Psoas muscle (tissue), 8 donors: ENCODE measurements at places on chromosomes 3 and 15. TPM values are rescaled to one million over a fixed set of nuclear protein-coding genes. Genes with fewer than 3 reads are reported as not detected.

Gene NLGN1
- 1.0 TPM for total RNA-seq

Gene CRABP1
- total RNA-seq, result not detected

Gene CHP1
- total RNA-seq, result 194 TPM

- DNase-seq, result no peak
Measured at GRCh38 chr3:99872923-99873254, 55.2 kb downstream of the CMSS1 start.

DNA sequence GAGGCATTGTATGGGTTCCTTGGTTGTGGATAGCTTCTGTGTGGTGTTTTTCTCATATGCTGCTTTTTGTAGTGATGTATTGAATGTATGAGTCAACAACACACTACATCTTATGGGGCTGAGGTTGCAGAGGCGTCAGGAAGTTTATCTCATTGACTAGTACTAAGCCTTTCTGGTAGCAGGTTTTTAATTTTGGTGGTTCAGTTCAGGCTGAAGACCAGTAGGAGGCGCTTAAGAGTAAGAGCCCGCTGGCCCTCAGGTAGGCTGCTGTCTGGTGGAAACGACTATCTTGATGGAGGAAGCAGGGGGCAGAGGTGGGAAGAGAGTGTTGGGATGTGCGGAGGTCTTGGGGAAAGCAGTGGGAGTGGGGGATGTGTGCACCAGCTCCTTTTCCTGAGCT, 62.4 kb downstream of the RTP4 start:
- no peak for DNase-seq

DNA sequence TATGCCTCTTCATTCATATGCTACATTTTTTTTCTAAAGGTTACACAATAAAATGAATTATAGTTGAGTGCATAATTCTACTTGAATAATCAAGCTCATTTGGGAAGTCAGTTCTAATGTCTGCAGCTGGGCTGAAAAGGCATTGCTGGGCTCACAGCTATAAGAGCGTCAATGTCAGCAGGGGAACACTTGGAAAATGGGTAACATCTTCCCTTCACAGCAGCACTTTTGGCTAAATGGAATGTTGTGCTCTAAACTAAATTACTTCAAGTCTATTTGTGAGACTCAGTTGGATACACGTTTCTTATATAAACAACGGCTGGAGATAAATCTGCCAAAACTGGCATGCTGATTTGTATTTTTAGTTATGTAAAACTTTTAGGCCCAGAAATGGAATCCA, 357.8 kb downstream of the TBL1XR1 start:
- DNase-seq, result no peak

DNA sequence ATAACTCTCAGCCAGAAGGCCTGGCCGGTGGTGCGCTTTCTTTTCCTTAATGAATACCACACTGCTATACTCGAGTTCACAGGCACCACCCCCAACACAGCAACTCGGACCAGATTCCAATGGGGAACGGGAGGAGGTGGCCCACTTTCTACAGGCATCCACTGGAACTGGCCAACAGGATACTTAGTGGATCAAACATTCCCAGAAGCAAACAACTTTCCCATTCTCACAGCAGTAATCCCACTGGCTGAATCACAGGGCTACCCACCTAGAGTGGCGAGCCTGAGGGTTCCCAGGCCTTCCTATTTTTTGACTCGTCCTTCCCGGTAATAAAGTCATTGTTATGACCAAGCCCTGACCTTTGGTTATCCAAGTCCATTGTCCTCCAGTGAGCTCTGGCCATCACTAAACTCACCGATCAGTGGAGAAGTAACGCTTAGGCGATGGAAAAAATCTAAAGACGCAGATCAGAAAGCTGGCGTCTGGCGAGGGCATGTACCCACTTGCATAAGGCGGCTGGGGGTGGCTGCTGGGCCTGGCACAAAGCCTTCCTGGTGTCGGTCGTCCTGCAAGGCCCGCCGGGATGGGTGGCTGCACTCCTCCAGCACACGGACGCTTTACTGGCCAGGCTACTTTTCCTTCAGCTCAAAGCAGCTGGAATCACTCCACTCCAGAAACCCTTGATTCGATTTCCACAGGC, 1.2 kb downstream of the EOGT start:
- DNase-seq, result peak; percentile 56

DNA sequence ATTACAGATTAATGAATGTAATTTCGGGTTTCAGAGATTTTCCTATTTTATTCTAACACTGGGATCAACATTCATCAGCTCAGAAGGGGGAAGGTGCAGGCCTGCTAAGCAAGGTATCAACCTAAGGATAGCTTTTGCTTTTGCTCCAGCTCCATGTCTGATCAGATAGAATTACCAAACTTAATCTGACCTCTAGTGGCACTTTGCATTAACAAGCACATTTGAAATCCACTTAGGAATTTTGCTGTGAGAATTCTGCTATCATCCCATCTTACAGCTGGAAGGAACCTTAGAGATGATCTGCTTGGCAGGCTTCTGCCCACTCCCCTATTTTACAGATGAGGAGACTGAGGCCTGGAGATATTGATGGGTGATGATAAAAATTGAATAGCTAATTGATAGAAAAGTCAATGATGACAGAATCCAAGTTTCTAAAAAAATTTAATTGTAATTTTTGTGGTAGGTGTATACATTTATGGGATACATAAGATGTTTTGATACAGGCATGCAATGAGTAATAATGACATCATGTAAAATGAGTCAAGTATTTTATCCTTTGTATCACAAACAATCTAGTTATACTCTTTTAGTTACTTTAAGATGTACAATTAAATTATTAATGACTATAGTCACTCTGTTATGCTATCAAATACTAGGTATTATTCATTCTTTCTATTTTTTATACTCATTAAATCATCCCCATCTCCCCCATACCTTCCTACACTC, 209.2 kb upstream of the ZPLD1 start:
- no peak for DNase-seq

- DNase-seq, result peak; percentile 62
Measured at GRCh38 chr3:13494463-13495350, 14.6 kb downstream of the HDAC11 start.

DNA sequence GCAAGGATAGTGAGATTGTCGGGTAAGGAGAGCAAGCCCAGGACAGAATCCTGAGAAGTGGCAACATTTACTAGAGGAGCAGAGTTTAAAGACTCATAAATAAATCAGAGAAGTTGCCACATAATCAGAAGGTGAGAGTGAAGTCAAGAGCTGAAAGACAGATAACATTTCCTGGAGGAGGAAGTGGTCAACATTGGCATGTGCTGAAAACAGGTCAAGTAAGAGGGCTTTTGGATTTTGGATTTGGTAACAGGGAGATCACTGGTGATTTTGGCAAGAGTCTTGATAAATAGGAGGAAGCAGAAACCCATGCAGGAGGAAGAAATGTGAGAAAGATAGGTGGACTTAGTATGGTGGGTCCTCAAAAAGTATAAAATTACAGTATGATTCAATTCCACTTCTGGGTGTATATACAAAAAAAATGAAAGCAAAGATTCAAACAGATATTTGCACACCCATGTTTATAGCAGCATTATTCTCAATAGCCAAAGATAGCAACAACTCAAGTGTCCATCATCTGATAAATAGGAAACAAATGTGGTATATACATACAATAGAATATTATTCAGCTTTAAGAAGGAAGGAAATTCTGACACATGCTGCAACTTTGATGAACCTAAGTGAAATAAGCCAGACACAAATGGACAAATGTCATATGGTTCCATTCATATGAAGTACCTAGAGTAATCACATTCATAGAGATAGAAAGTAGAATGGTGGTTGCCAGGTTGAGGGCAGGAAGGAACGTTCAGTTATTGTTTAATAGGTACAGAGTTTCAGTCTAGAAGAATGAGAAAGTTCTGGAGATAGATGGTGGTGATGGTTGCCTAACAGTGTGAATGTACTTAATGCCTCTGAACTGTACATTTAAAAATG, 27.3 kb upstream of the MBNL1 start:
- DNase-seq, result no peak
